Activated T-helper 1 cell treated with anti-CD3 and anti-CD28 coated beads, Interleukin-2, amount 50 U/mL, for 16 hours (primary cell): ENCODE measurements at places on chromosomes 4 and X.

- DNase-seq: no peak
Measured at GRCh38 chrX:129842510-129843208, 1.0 kb downstream of the ZDHHC9 start.

DNA sequence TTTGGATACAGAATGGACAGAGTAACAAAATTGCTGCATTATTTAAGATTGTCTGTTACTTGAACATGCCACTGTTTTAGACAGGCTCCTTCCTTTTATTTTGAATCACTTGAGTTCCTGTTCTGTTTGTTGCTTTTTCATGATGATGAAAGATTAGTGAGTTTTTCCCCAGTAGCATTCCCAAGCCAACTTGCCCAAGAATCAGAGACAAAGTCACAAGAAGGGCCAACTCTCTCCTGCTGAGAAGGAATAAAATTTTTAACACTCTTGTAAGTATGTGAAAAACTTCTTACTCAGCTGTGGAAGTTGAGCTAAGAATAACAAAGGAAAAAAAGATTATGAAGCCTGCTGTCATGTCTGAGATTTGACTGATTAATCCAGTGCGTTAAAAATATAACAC lies 104.2 kb downstream of the KLHL8 start:
- DNase-seq: no peak

DNA sequence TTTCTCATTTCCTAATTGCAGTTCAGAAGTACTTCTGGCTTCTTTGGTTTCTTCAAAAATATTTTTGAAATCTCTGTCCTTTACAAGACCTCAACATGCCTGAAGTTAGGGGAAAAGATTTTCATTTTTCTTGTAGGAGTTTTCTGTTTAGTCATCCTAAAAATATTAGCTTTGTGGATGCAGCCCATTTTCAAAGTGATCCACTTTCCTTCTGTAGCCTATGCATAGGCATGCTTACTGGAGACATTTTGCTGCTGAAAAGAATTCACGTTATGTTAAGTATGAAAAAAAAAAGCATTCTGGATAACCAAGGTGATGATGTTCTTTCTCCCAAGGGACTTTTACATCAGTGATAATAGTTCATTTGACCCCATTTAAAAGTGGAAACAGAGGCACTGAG lies 245.6 kb downstream of the THOC2 start:
- DNase-seq: no peak

DNA sequence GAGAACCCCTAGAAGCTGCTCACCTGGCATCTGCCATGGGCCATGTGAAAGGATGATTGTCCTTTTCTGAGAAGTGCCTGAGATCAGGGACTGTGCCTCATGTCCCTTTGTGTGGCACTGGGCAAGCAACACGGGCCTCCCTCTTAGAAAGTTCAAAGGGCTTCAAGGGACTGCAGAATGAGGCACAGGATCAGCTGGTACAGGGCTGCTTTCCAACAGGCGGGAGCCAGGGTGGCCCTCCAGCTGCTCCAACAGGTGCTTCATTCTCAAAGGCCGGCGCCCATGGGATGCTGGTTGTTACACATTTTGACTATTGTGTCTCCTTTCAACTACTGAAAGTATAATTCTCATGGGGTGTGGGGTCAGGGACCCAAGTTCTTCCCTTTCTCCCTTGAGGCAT lies 114.7 kb downstream of the ENPP6 start:
- DNase-seq: no peak

DNA sequence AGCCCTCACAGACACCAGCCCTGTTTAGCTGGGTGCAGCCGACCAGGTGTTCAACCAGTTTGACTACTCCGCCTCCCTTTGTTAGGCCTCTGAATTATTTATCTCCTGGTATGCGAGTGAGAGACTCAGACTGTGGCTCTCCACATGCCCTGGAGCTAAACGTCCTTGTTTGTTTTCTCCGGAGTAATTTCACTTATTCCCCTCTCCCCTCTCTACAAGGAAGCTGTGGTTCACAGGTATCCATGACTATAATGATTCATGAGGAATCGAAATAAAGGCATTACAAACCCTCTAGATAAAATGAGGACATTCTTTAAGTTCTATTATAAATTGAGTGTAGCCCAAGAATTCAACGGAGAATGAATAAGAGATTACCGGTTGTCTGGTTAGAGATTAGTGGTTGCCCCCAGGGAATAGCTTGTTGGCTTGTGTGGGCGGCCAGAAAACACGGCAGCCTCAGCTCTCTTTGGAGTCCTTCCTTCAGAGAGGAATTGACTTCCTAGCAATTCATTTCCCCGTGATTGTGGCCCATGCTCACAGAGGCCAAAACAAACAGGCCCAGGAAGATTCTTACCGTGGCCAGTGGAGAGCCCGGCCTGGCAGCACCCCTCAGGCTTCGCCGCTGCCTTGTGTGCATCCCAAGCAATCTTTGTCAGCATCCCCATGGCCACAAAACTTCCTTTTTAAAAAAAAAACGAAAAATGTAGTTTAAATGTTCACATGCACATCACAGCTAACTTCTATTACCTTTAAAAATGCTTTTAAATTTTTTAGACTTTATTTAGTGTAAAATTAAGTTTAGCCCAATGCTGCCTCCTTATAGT lies 60.2 kb upstream of the CBR4 start:
- no peak for DNase-seq

DNA sequence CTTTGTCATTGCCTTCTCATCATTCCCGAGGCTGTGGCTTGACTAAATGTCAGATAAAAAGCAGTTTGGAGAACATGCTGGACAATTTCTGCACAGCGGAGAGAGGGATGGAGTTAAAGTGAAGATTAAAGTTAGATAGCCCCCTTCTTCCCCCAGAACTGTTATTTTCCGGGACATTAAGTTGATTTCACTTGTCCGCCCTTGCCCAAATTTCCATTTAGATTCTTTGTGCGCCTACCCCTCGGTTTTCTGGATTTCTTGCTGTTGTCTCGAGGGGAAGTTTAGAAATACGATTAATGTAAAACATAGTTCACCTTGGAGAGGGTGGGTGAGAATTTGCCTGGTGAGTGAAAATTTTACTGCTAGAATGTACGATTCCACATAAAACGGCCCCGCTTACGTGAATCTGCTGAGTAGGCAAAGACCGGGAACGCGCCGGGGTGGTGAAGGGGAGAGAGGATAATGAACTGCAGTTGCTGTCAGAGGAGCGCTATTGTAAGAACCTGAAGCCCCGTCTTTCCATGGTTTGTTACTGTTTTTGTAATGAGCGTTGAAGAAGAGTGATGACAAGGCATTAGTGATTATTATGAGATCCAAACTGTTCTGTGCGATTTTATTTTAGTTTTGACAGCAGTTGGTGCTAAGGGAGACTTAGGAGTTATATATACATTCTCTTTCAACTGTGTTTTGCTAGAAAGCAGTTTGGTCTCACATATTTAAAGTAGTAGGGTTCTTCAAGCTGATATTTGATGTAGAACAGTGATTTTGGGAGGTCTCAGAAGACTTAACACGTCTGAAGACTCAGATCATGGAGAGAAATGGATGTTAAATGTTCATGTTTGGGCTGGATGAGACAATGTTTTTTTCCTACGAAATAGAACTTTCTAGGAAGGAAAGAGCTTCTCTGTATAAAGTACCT lies 73.0 kb downstream of the AFF1 start:
- no peak for DNase-seq

- DNase-seq: no peak
Measured at GRCh38 chr4:25783126-25783525, 79.7 kb downstream of the SEL1L3 start.

GRCh38 chr4:151850791-151851213 lies 90.0 kb upstream of the GATB start:
- DNase-seq: no peak

GRCh38 chr4:159248384-159249178 lies 145.7 kb downstream of the RAPGEF2 start:
- DNase-seq: no peak

GRCh38 chr4:19329077-19329476 lies 922.6 kb upstream of the SLIT2 start:
- no peak for DNase-seq

GRCh38 chrX:155065035-155065734 lies 5.8 kb downstream of the CMC4 start:
- DNase-seq: no peak

- no peak for DNase-seq
Measured at GRCh38 chr4:110640576-110640975, 17.7 kb upstream of the PITX2 start.

GRCh38 chrX:71815121-71815905 lies 52.2 kb downstream of the CXorf49B start:
- no peak for DNase-seq

DNA sequence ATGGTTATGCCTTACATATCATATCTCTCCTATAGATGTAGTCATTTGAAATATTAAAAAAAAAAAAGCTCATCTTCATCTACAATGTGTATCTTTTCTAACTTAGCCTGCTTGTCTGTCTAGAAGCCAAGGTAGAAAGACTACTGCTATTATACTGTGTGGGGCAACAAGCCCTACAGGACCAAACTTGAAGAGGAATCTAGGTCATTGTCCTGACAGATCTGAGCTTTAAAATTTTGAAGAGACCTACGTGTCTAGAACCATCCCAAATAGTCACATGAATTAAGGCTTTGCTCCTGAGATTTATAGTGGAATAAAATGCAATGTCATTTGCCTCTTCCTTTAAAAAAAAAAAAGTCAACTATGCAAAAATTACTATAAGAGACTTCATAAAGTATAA lies 95.8 kb downstream of the PALLD start:
- DNase-seq: no peak

GRCh38 chrX:133670383-133670782 lies 255.1 kb upstream of the GPC4 start:
- DNase-seq: no peak

DNA sequence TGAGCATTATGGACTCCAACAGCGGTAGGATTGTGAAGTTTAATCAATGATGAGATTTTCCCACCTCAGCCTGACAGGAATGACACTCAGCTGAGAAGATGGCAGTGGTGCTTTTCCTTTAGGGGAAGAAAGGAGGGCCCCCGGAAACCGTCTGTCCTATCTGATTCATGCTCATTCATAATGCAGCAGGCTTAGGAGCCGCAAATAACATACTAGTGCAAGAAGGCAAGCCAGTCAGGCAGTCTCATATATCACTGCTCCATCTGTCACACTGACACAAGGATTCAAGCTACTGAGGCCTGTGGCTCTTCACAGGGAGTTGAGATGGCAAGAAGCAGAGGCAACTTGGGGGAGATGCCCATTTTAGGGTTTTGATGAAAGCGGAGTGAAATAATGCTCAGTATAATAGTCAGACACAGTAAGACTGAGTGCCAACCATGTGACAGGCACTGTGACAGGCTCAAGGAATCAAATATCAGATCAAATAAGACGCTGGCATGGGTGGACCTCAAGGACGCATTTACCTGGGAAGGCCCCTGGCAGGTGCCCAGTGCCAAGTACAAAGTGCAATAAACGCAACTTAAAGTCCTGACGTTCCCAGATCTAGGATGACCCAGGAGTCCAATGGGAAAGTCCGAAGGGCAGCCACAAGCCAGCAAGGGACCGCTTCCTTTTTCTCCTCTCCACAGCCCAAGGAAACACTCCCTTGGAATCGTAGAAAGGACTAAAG lies 63.4 kb downstream of the FHDC1 start:
- DNase-seq: no peak
